Smooth muscle cell of trachea (primary cell): ENCODE measurements at places on chromosomes 4 and X. TPM values are rescaled to one million over a fixed set of nuclear protein-coding genes. Genes with fewer than 3 reads are reported as not detected.

IL2 gene
- not detected in 2 replicates for total RNA-seq

NAP1L2 gene
- 1.5 and 3.1 TPM in 2 replicates for total RNA-seq

SMIM10L2A gene
- total RNA-seq = 0.15 and 1.2 TPM in 2 replicates

HTRA3 gene
- total RNA-seq = 7.7 and 22.8 TPM in 2 replicates

CABS1 gene
- not detected in 2 replicates for total RNA-seq

ARSD gene
- total RNA-seq = 15.4 and 36.1 TPM in 2 replicates

TEX13C gene
- not detected in 2 replicates for total RNA-seq

TMSB15C gene
- 2.5 and 3.8 TPM in 2 replicates for total RNA-seq

SORBS2 gene
- total RNA-seq = not detected in 2 replicates

MAGEA10 gene
- not detected in 2 replicates for total RNA-seq

CRMP1 gene
- total RNA-seq = 0.50 TPM in 1 of 2 replicates, not detected in the other

GAGE12E gene
- total RNA-seq = not detected in 2 replicates

USP17L5 gene
- total RNA-seq = not detected in 2 replicates

CXCL10 gene
- 1.8 TPM in 1 of 2 replicates, not detected in the other for total RNA-seq

KLHL5 gene
- total RNA-seq = 55.9 and 83.2 TPM in 2 replicates

SYTL4 gene
- 3.1 and 8.6 TPM in 2 replicates for total RNA-seq

SH3TC1 gene
- 0.33 and 1.0 TPM in 2 replicates for total RNA-seq

TMEM255A gene
- total RNA-seq = under 0.01 TPM in 1 of 2 replicates, not detected in the other

F8A2 gene
- 1.7 TPM in 1 of 2 replicates, not detected in the other for total RNA-seq

MAGEA11 gene
- under 0.01 TPM in 1 of 2 replicates, not detected in the other for total RNA-seq

NEIL3 gene
- 4.0 and 11.5 TPM in 2 replicates for total RNA-seq

ARHGAP36 gene
- total RNA-seq = not detected in 2 replicates

PHF8 gene
- total RNA-seq = 15.7 and 21.8 TPM in 2 replicates

NLRP2B gene
- not detected in 2 replicates for total RNA-seq

CT45A3 gene
- total RNA-seq = not detected in 2 replicates

EGF gene
- total RNA-seq = 0.50 and 1.0 TPM in 2 replicates

TMEM271 gene
- not detected in 2 replicates for total RNA-seq

SLC25A43 gene
- 24.6 and 35.1 TPM in 2 replicates for total RNA-seq

BRS3 gene
- not detected in 2 replicates for total RNA-seq

SMIM43 gene
- total RNA-seq = 3.9 and 6.6 TPM in 2 replicates

PNMA3 gene
- 0.29 and 0.66 TPM in 2 replicates for total RNA-seq

AMELX gene
- total RNA-seq = not detected in 2 replicates

TMEM175 gene
- 14.8 and 23.2 TPM in 2 replicates for total RNA-seq

DOK7 gene
- 0.17 TPM in 1 of 2 replicates, not detected in the other for total RNA-seq

CSAG1 gene
- total RNA-seq = not detected in 2 replicates

ERCC6L gene
- total RNA-seq = 0.17 and 7.9 TPM in 2 replicates

PRRG3 gene
- 0.87 and 4.6 TPM in 2 replicates for total RNA-seq

SHROOM4 gene
- total RNA-seq = 0.33 and 0.44 TPM in 2 replicates

AFP gene
- 0.15 and 0.66 TPM in 2 replicates for total RNA-seq

FTSJ1 gene
- total RNA-seq = 40.5 and 52.1 TPM in 2 replicates

F9 gene
- under 0.01 TPM in 1 of 2 replicates, not detected in the other for total RNA-seq

CENPVL1 gene
- not detected in 2 replicates for total RNA-seq

NBDY gene
- 4.5 and 6.6 TPM in 2 replicates for total RNA-seq

PPEF1 gene
- total RNA-seq = not detected in 2 replicates

ESX1 gene
- total RNA-seq = not detected in 2 replicates

MAOB gene
- 2.5 and 7.7 TPM in 2 replicates for total RNA-seq

TMEM164 gene
- 7.1 and 22.7 TPM in 2 replicates for total RNA-seq

USP11 gene
- 49.3 and 51.9 TPM in 2 replicates for total RNA-seq

LRCH2 gene
- total RNA-seq = 6.9 and 11.9 TPM in 2 replicates

GDPD2 gene
- total RNA-seq = not detected in 2 replicates

KLHL4 gene
- under 0.01 and 0.58 TPM in 2 replicates for total RNA-seq

FAM9A gene
- total RNA-seq = not detected in 2 replicates

PHOX2B gene
- total RNA-seq = not detected in 2 replicates

PCDH10 gene
- total RNA-seq = 0.83 and 1.6 TPM in 2 replicates

C4orf36 gene
- 2.3 and 3.1 TPM in 2 replicates for total RNA-seq

NWD2 gene
- total RNA-seq = not detected in 2 replicates

GPRIN3 gene
- total RNA-seq = under 0.01 TPM in 1 of 2 replicates, not detected in the other

DIPK2B gene
- 0.15 TPM in 1 of 2 replicates, not detected in the other for total RNA-seq
